ENCODE measurements at places on chromosomes 6 and 20. TPM values are rescaled to one million over a fixed set of nuclear protein-coding genes. Genes with fewer than 3 reads are reported as not detected.

OPN5 gene
- total RNA-seq = not detected

OXT gene
- total RNA-seq = not detected

DNA sequence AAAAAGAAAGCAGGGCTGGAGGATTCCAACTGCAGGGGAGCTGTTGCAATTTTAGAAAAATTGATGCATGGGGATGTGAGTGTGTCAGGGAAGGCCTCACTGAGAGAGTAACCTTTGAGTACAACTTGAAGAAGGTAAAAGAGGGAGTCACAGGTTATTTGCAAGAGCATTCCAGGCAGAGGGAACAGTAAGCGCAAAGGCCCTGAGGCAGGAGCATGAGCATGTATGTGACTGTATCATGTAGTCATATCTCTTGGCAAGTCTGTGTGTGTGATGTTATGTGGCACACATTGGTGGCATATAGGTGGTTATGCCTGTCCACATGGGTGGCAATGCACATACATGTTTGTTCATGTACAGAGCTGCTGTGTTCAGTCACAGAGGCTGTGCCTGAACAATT lies 71.2 kb upstream of the ZNFX1 start:
- DNase-seq = no peak

- DNase-seq = no peak
These were observed 3.7 kb downstream of the FLRT3 start for GRCh38 chr20:14333721-14334120.

DNA sequence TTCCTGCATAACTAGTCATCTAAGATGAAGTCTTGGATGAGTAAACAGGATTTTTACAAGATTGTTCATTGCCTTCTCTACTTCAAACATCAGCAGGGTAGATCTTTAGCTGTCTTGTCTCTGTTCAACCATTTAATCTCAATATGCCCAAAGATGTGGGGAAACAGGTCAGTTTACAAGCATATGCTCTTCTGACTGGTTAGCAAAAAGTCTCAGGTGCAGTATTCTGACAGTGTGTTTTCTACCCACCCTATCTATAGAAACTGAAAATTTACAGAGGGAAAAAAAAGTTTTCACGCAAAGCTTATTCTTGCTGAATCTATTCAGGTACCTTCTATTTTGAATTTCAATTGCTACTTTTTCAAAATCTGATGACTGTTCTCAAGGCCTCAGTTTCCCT lies 29.0 kb downstream of the MAP3K5 start:
- DNase-seq = no peak

GRCh38 chr6:112348334-112348874 lies 1.3 kb downstream of the RFPL4B start:
- no peak for DNase-seq

GRCh38 chr6:17212546-17213371 lies 68.4 kb upstream of the RBM24 start:
- peak; percentile 6 for DNase-seq

- no peak for DNase-seq
These were observed 52.5 kb downstream of the EDN1 start for GRCh38 chr6:12342664-12343063.

DNA sequence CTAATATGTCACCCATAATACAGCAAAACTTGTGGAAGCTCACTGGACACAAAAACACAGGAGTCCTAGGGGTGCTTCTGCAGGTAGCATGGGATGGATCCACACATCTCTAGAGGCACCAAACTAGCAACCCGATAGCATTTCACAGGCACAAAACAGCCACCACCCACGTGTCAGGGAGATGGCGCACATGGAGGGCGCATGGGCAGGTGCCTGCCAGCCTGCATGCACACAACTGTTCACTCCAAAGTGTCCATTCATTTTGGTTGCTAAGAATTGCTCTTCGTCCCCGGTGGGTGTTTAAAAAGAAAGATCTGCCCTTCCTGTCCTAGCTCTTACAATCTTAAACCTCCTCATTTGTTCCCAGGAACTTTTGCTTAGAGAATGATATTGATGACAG lies 171.3 kb downstream of the SYNDIG1 start:
- DNase-seq = no peak

DNA sequence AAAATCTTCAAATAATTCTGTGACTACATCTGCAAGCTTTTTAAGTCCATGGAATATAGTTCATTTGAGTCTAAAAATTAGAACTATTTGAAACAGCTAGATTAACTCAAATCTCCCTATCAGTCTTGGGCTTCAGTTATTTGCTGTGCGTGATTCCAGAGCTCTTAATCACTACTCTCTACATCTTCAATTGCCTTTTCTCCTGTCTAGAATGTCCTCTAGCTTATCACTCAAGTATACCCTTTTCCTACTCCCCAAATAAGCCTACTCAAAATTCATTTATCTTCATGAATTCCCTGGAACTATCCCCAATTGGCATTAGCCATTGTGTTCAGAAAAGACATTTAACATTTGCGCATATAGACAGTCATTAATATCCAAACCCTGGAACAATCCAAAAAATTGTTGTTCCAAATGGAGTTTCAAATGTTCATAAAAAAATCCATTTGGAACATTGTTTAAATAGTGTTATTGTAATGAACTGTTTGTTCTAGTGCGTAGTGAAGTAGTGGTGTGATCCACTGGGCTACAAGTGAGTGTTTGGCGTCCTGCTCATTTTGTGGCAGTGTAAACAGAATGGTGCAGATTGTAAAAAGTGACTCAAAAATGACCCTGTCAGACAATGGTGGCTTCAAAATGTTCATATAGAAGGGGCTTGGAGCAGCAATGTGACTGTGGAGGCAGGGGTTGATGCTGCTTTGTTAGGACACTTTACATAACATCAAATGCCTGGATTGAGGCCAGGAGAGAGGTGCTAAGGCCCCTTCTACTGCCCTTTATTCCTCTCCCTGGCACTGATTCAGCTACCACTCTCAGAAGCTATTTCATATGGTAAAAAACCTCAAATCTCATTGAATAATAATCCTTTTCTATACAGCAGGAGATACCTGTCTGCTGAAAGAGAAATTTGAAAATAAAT lies 122.3 kb downstream of the KIF6 start:
- DNase-seq = no peak

DNA sequence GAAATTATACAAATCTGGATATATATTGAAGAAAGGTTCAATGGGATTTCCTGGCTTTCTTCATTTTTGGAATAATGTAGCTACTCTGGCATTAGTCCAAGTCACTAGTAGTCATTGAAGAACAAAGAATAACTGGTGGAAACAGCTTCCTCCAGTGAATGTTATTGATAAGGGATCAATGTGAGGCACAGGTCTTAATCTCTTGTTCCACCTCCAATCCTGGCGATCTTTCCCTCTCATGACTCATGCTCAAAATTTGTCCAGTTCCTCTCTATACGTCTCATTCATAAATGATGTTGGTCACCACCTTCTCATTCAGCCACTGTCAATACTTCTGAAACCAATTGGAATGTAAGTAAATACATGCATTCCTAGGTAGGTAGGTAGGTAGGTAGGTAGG lies 185.0 kb upstream of the BMP2 start:
- no peak for DNase-seq

DNA sequence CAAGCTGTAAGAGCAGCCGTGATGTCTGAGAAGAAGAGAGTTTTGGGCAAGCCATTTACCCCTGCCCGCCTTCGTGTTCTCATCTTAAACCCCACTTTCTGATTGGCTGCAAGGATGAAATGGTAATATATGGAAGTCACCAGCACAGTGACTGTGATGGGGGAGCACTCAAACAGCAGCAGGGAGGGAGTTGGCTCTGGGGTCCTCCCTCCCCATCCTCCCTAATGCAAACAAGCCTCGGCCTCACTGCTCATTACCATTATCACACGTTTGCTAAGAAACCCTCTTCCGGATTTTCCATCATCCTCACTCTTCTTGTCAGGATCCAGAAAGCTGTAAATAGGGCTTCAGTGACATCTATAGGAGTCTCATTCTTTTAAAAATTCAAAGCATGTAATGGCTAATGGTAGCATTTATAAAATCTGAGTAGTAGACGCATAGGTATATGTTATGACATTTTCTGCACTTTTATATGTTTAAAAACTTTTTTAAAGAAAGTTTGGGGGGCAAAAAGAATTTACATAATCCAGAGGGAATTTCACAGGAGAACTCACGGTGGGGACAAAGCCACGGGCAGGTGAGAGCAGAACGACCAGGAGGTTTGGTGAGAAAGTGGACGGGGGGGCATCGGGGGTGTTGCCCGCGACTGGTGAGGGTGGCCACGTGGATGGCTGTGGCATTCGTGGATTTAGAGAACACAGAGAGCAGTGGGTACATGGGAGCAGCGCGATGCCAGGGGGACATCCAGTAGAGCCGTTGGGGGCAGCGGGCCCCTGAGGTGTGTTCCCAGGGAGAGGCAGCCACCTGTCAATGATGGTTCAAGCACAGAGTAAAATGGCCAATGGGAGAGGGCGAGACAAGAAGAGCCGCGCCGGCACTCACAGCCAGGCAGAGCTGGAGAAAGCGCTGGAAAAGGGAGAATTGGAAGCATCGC lies 29.6 kb downstream of the SUMO4 start:
- DNase-seq = no peak

- DNase-seq = no peak
These were observed 1.9 kb upstream of the TRIM38 start for GRCh38 chr6:25960734-25961133.

GRCh38 chr20:63257629-63258028 lies 3.4 kb upstream of the NKAIN4 start:
- DNase-seq = no peak

DNA sequence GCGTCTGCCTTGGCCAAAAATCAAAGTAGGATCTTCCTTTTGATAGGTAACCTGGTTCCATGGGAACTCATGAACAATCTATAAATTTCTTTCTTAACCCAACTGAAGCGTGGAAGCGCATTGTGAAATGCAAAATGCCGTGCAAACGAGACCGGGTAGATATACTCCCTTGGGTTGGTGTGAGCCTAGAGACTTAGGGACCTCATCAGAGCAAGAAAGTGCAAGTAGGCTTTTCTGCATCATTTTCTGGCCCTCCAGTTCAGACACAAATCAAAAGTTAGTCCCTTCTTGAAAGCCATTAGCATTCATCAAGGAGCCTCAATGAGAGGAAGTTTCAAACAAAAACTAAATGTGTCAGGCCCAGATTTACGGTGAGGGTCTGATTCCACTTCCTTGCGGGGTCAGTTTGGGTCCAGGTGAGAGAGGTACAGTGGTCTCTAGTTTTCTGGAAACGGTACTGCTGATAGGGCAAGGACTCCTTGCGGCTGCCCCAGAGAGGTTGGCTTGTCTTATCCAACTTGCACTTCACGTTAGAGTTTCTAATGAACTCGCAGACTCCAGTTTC lies 5.3 kb upstream of the ZNF184 start:
- peak; percentile 24 for DNase-seq

GRCh38 chr20:2065099-2065498 lies 36.5 kb upstream of the STK35 start:
- no peak for DNase-seq

DNA sequence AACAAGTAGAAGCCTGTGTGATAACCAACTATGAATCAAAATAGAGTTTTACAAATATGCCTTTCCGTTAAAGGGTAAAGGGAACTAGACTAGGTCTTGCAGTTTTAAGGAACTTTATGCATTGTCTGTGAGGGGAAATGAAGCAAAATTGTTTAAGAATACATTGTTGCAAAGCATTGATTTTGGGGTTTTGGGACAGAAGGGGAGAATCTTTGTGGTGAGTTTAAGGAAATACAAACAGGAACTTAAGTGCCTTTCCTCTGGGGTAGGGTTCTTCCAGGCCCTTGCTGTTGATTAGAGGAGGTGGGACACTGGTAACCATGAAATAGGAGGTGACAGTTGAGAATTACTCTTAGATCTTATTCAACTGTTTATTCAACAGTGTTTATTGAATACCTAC lies 4.7 kb downstream of the MAPK14 start:
- DNase-seq = no peak
